ENCODE measurements at places on chromosomes 12 and 14.

DNA sequence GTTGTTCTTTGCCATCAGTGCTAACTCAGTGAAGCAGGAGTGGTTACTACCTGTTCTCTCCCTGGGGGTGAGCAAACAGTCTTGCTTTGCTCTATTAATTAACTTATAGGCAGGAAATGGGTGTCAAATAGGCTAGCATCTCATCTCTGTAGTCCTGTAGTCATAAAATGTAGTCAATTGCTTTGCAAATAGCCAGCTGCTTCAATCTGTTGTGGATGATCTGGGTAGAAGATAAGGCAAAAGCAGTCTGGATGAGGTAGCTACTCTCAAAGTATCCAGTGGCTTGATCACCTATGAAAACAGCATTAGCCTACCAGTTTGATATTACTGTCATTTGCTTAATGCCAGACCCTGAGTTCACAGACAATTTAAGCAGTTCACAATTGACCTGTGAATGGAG, 369.0 kb upstream of the TMTC1 start:
- ATAC-seq = no peak

- no peak for ATAC-seq
Observed at GRCh38 chr14:30573226-30573814, 14.4 kb downstream of the G2E3 start.

DNA sequence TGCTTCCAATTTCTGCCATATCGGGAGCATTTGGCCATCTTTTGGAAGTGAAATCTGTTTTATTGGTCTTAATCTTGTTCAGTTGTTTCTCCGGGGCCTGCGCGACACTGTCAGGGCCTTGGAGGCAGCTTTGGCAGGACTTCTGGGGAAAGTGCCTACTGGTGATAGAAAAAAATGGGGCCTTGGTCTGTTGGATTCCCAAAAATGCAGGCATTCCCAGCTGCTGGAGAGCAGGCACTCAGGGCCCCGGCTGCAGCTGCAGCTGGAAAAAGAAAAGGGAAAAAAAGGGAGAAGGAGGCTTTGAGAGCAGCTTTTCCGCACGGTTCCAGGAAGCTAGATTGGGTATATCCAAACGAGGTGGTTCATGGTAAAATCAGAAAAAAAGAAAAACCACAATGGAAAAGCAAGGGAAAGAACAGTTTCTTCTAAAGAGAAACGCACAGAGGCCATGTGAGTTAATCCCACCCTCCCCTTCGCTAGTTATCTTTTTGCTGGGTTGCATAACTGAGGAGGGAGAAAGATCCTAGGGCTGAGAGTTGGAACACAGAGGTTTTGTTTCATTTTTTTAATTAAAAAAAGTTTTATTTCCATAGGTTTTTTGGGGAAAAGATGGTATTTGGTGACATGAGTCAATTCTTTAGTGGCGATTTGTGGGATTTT, 134.7 kb upstream of the RFLNA start:
- no peak for ATAC-seq

- no peak for ATAC-seq
Observed at GRCh38 chr12:83613586-83614110, 926.9 kb downstream of the TMTC2 start.
